ENCODE measurements at places on chromosomes 13 and 19.

DNA sequence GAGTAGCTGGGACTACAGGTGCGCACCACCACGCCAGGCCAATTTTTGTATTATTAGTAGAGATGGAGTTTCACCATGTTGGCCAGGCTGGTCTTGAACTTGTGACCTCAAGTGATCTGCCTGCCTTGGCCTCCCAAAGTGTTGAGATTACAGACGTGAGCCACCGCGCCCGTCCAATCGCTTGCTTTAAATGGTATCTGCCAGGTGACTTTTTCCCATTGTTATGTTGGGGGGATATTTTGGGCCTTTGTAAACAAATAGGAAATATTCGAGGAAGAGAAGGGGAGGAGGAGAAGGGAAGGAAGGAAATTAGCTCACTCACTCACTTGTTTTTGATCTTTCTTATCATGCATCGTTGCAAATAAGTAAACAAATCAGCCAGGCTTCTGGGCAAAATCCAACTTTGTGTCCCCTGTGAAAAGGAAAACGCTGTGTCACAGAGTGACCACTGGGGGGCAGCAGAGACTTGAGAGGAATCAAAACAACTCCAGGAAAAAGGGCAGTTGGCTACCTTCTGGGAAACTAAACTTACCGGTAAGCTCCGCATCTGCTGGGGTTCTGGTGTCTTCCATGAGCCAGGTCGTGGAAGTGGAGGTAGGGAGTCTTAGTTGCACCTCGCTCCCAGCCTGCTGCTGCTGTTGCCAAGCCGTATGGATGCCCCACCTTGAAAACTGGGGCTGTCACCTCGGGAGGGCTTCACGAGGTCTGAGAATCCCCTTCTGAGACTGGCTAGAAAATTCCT lies 9.3 kb upstream of the RANBP3 start:
- DNase-seq, result peak; percentile 88

DNA sequence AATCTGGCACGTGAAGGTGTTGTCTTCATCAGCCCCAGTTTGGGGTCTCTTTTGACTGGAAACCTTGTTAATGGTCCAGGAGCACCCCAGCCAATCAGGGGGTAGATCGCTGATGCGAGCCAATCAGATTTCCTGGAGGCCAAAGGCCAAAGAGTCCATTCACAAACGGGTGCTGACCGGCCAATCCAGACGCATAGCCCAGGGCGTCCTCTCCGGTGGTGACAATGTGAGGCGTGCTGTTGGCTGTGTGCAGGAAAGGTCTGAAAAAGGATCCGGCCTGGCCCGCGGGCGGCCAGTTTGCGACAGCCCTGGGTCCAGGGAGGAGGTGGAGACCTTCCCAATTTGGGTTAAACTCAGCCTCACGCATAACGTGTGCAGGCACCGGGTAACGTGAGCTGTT lies 3.1 kb downstream of the MAST3 start:
- DNase-seq, result no peak

DNA sequence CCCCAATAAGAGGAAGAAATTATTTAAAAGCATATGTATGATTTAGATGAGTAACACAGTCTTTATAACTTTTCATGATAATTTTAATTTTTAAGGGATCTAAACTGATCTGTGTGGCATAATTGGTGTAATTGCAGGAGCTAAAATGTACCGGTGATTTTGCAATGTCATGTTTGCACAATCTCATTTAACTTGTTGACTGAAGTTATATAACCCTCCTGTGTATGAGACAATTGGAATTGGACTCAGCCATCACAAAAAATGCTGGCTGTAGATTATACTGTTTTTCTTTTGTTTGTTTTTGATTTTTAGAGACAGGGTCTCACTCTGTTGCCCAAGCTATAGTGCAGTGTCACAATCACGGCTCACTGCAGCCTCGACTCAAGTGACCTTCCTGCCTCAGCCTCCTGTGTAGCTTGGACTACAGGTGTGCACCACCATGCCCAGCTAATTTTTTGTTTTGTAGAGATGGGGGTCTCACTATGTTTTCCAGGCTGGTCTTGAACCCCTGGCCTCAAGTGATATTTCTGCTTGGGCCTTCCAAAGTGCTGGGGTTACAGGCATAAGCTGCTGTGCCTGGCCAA lies 26.1 kb downstream of the FGF9 start:
- DNase-seq, result no peak

GRCh38 chr13:46659413-46660065 lies 106.6 kb downstream of the LRCH1 start:
- no peak for DNase-seq

- DNase-seq, result no peak
Measured at GRCh38 chr19:2419754-2420153, 7.6 kb downstream of the TIMM13 start.

All from NCI-H446 (cell line).